Astrocyte (in vitro differentiated cells and primary cell): ENCODE measurements at places on chromosomes 16 and 17. TPM values are rescaled to one million over a fixed set of nuclear protein-coding genes. Genes with fewer than 3 reads are reported as not detected.

DNA sequence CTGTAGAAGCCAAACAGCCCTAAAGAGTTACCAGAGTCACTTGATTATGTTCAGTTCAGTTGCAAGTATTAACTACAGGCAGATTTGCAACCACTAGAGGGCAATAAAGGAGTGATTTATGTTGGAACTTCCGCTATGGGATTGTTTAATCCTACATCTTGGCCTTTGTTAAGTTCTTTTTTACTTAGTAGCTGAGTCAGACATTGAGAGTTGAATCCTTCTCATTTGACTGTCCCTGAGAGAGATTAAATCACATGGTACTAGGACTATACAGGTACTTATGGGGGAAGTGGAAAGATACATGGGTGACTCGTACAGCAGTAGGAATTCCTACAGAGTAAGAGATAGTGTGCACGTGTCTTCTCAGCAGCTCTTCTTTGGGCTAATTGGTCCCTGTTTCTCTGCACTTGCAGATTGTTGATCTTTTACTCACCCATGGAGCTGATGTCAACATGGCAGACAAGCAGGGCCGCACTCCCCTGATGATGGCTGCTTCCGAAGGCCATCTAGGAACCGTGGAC, 40.3 kb downstream of the CYB561 start:
- H3K27ac ChIP-seq, result peak overlapping the region; percentile 79
- H3K4me3 ChIP-seq, result no peak overlapping the region
- peaks cover 13% of the 10 kb centered on the region for H3K4me1 ChIP-seq
- H3K27me3 ChIP-seq, result no peaks in the 10 kb centered on the region
- H3K36me3 ChIP-seq, result peaks cover 23% of the 10 kb centered on the region

- no peak for DNase-seq
- H3K36me3 ChIP-seq, result no peaks in the 10 kb centered on the region
- no peaks in the 10 kb centered on the region for H3K27me3 ChIP-seq
- no peaks in the 10 kb centered on the region for H3K4me1 ChIP-seq
- no peak overlapping the region for H3K27ac ChIP-seq
Measured at GRCh38 chr17:10290041-10290440, 82.8 kb downstream of the MYH13 start.

DNA sequence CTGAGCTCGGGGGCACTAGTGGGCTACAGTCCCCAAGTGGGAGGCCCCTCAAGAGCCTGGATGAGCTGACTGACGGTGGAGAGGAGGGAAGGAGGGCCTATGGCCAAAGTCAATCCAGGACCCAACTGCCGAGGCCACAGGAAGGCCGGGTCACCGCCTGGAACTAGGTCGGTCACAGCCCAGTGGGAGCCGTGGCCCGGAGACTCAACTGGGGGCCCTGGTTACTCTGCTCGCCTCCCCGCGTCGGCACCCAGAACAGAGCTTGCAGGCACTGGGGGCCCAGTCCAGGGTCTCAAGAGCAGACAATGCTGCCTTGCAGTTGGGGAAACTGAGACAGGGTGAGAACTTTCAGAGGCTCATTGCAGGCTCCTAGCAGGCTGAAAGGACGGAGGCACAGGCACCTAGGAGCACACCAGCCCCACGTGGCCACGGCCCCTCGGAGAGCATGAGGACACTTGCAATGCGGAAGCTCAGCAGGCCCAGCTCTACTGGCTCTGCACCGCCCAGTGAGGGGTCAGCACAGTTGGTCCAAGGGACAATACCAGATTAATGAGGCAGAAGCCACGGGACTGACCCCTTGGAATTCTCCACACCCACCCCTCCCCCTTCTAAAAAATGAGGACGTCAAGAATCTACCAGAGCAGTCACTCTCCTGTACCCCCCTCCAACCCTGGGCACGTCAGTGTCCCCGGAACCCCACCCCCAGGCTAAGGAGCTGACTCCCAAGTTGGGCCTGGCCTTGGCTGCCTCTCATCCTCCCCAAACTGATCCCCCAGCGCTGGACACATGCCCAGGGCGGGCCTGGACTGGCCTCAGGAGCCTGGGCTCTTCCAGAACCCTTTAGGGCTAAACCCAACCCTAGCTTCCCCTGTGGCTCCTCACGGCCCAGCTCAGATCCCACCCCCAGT, 2.2 kb downstream of the HS3ST6 start:
- DNase-seq, result no peak
- H3K36me3 ChIP-seq, result no peaks in the 10 kb centered on the region
- H3K27ac ChIP-seq, result no peak overlapping the region

DNA sequence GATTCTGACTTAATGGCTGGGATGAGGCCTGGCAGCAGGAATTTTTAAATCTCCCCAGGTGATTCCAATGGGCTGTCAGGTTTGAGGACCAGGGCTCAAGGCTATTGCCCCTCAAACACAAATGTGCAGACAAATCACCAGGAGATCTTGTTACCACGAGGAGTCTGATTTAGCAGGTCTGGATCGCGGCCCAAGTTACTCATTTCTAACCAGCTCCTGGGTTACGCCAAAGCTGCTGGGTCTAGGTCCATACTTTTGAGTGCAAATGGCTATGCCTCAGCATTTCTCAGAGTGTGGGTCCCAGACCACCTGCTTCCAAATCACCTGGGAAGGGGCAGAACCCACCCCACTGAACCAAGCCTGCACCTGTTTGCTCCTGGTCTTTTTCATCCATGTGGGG, 33.1 kb downstream of the CNGB1 start:
- H3K4me1 ChIP-seq, result no peaks in the 10 kb centered on the region
- no peak overlapping the region for H3K4me3 ChIP-seq
- no peaks in the 10 kb centered on the region for H3K36me3 ChIP-seq
- H3K27ac ChIP-seq, result no peak overlapping the region
- DNase-seq, result no peak
- no peaks in the 10 kb centered on the region for H3K27me3 ChIP-seq

- no peak for DNase-seq
- H3K27ac ChIP-seq, result no peak overlapping the region
- no peaks in the 10 kb centered on the region for H3K36me3 ChIP-seq
- no peaks in the 10 kb centered on the region for H3K4me1 ChIP-seq
- no peak overlapping the region for H3K4me3 ChIP-seq
Measured at GRCh38 chr17:10993126-10993525, 155.2 kb upstream of the PIRT start.

DNA sequence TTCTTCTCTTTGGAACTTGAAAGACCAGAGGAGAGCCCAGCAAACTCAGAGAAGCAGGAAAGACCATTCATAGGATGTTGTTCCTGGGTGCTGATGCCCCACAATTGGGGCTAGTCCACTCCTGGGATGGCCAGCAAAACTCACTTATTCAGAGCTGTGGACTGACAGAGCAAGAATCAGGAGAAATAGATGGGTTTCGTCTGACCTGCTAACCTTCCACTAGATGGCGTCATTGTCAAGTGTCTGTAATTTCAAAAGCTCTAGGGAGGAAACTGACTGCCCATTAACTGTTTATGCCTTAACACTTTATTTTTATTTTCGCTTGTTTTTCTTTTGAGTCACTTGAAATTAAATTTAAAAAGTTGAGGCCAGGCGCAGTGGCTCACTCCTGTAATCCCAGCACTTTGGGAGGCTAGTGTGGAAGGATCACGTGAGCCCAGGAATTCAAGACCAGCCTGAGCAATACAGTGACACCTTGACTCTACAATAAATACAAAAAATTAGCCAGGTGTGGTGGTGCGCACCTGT, 28.7 kb upstream of the MILR1 start:
- H3K27ac ChIP-seq, result no peak overlapping the region
- no peaks in the 10 kb centered on the region for H3K4me1 ChIP-seq
- no peaks in the 10 kb centered on the region for H3K36me3 ChIP-seq
- peaks cover 6% of the 10 kb centered on the region for H3K27me3 ChIP-seq
- no peak overlapping the region for H3K4me3 ChIP-seq

The ERN2 gene
- total RNA-seq, result not detected in 2 replicates

The DPEP2 gene
- not detected in 2 replicates for total RNA-seq

The ASIC2 gene
- total RNA-seq, result 0.36 TPM in 1 of 2 replicates, not detected in the other
